ENCODE measurements at places on chromosomes 1 and 21.

- DNase-seq, result no peak
Measured at GRCh38 chr1:169904834-169905233, 11.1 kb upstream of the SCYL3 start.

- DNase-seq, result no peak
Measured at GRCh38 chr1:39153684-39154083, 50.8 kb upstream of the MACF1 start.

DNA sequence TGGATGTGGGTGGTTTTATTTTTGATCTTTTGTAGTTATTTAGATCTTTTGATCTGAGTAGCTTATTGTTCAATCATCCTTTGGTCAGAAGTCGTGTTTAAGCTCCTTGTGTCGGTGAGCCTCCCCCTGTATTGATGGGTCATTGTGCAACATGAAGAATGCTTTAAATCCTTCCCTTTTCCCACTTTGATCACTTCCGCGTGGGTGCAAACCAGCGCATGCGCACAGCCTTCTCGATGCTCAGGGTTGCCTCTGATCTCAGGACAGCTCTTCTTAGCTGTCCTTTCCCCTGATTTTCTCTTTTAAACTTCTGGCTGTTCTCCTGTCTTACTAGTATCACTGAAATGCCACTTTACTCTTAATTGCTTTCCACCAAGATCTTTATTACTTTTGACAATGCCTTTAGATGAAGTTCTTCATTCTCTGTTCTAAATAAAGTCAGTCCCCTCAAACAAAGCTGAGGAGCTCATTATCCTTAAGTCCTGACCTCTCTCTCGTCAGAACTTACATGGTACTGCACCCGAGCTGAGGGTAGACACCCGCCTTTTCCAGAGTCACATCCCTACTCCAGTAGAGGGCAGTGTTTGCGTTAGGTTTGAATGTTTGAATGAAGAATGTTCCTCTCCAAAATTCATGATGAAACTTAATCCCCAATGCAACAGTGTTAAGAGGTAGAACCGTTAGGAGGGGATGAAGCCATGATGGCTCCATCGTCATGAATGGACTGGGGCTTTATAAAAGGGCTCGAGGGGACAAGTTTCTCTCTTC is 547.9 kb upstream of the TMPRSS15 start:
- DNase-seq, result peak; percentile 8

DNA sequence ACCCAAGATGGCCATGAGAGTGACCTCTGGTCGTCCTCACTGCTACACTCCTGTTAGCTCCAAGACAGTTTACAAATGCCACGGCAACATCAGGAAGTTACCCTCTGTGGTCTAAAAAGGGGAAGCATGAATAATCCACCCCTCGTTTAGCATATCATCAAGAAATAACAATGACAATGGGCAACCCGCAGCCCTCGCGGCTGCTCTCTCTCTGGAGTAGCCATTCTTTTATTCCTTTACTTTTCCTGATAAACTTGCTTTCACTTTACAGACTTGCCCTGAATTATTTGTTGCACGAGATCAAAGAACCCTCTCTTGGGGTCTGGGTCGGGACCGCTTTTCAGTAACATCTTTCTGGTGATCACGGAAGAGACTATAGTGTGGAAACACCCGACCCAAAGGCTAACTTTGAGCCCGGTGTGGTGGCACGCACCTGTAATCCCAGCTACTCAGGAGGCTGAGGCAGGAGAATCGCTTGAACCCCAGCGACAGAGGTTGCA is 19.8 kb upstream of the COX20 start:
- DNase-seq, result peak; percentile 76

- peak; percentile 54 for DNase-seq
Measured at GRCh38 chr1:157170677-157171515, 32.7 kb upstream of the ETV3 start.

- no peak for DNase-seq
Measured at GRCh38 chr1:227072991-227073390, 132.9 kb downstream of the COQ8A start.

DNA sequence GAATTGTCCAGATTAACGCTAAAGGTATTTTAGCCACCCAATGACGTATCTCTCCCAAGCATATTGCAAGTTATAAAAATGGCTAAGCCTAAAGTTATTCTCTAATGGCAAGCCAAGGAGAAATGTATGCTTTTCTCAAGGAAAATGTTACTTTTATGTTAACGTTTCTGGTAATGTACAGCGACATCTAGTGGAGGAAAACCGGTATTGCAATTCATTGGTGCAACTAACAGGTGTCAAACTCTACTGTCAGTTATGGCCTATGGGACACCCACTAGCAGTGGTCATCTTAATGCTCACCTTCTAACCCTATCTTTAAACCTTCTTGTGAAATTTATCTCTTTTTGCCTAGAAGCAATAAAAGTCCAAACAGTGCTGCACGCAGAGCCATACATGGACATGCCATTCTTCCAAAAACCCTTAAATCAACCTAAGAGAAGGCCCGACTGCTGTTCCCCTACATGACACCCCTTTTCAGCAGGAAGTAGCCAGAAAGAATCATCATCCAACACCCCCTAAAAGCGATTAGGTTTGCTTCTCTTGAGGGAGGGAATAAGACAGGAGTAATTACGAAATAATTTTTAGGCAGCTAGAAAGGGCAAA is 68.7 kb upstream of the LRIF1 start:
- peak; percentile 71 for DNase-seq

DNA sequence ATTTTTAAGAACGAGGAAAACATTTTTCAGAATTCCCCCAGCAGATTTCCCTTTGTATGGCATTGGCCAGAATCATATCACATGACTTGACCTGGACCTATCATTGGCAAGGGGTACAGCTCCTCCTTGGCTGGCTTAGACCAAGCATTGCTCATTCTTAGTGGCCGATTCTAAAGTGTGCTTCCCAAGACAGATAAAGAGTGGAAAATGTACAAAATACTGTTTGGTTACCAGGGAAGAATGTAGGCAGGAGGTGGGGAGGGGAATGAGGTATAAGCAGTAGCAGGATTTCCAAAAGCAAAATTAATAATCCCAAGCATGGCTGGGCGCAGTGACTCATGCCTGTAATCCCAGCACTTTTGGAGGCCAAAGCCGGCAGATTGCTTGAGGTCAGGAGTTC is 75.6 kb upstream of the KRTAP11-1 start:
- DNase-seq, result no peak

GRCh38 chr1:45863218-45863617 is 59.8 kb downstream of the MAST2 start:
- no peak for DNase-seq

DNA sequence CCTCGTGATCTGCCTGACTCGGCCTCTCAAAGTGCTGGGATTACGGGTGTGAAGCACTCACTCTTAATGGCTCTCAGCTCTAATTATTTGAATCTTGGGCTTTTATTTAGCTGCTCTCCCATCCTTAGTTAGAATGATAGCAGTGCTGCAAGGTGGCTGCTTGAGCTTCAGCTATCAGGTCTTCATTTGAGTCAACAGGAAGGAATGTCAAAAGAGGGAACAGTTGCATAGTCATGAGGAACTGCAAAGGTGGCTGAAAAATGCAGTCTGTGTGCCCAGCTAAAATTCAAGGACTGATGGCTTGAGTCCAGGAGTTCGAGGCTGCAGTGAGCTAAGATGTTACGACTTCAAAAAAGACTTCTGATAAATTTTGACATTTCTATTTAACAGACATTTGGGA is 55.6 kb downstream of the UCK2 start:
- no peak for DNase-seq

- no peak for DNase-seq
Measured at GRCh38 chr1:64912191-64912590, 54.2 kb downstream of the JAK1 start.

DNA sequence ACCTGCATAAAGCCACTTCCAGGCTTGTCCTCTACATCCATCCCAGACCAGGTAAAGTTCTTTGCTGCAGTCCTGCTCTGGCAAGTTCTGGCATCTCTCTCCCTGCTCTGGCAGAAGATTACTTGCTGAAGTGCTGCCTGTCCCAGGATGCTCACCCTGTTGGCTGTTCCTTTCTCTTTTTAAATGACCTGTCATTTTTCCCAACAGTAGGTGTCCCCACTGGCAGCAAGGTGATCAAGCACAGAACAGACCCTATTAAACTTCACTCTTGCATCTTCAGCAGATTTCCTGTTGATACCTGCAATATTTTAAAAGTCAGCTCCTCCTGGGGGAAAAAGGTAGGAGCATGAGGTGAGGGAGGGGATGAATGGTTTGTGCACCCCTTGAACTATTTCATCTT is 332.6 kb downstream of the PBX1 start:
- no peak for DNase-seq

- DNase-seq, result no peak
Measured at GRCh38 chr1:44270686-44271628, 57.7 kb downstream of the DMAP1 start.

DNA sequence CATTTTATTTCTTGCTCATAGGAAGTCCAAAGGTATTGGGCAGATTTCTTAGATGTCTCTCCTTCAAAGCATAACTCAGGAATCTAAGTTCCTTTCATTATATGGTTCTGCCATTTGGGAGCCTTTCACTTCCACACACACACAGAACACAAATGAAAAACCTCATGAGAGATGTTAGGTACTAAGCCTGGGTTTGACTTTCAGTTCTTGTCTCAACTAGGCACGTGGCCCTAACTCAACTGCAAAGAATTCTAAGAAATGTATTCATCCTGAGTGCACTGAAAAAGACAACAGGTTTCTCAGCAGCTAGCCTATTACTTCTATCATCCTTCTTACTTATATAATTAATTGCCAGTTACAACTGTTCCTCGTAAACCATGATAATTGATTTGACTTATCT is 190.0 kb upstream of the SAMSN1 start:
- DNase-seq, result peak; percentile 18

GRCh38 chr1:51534447-51534846 is 15.4 kb upstream of the EPS15 start:
- DNase-seq, result no peak

GRCh38 chr1:89436856-89437255 is 73.0 kb downstream of the GBP6 start:
- no peak for DNase-seq

- DNase-seq, result no peak
Measured at GRCh38 chr1:94819238-94819944, 766 bp upstream of the SLC44A3 start.

DNA sequence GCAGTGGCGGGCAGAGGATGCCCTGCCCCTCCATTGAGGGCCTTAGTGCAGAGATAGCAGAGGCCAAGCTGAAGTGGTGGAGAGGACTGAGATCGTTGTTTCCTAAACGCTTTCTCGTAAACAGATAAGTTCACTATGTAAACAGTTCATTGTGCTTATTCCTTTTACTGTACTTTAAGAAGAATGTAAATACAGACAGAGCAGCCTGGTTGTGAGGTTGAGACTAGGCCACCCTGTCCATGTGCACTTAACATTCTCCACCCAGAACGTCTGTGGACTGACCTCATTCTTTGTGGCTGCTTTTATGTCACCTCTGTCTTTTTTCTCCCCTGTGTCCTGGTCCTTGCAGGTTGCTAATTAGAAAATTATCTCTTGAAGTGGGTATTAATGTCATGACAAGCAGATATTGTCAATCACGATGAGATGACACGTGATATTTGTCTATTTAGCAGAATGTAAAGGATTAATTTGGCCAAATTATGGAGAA is 8.5 kb downstream of the CENPS start:
- no peak for DNase-seq

DNA sequence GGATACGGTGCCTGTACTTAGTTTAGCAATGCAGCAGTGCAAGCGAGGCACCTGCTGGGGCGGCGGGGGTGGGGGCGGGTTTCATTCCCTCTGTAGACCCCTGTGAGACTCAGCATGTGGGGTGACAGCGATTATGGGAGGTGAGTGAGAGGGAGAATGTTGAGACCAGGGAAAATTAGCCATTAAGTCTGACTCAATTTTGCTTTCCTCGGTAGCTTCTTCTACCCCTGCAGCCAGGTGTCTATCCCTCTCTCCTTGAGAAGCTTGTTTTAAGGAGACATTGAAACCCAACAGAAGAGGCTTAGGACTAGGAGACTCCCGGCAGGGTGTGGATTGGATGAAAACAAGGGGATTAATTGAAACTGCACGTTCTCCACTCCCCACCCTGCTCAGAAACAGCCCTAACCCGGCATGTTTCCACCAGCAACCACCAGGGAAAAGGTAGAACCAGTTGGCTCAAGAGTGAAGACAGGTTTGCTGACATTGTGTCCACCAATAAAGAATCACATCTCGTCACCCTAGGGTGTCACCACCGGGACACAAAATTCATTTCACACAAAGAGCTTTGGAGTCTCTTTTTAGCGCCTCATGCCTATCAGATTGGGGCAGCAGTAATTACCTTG is 20.6 kb upstream of the ATF3 start:
- DNase-seq, result no peak

DNA sequence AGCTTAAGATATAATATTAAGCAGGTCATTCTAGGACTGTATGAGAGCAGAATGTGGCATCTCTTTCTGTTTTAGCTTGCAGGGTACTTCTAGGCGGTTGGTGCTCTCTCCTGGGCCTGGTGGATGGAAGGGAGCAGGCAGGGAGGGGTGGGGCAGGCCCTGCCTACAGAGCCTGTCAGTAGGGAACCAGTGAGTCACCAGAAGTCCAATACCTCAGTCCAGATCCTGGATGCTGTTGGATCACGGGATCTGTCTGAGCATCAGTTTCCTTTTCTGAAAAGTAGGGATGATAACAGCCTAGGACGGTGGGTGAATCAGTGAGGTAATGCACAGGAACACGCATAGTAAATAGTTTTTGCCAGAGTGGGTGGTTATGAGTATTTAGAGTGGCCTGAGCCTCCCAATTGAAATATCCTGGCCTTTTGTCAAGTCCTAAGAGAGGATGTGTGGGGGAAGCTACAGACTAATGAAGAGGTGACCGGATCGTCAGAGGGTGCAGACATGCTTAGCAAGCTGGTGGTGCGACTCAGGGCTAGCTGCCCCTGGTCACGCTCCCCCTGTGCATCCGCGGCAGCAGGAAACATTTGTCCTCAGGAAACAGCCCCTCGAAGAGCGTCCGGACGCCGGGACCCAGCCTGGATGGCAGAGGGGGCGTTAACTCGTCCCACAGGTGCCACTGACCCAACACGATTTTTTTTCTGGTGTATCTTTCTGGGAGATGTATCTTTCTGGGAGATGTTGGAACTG is 23.9 kb downstream of the NAV1 start:
- DNase-seq, result no peak

GRCh38 chr1:200372885-200373181 is 37.0 kb downstream of the ZNF281 start:
- DNase-seq, result no peak

- DNase-seq, result no peak
Measured at GRCh38 chr1:176843352-176844297, 320.9 kb downstream of the ASTN1 start.

DNA sequence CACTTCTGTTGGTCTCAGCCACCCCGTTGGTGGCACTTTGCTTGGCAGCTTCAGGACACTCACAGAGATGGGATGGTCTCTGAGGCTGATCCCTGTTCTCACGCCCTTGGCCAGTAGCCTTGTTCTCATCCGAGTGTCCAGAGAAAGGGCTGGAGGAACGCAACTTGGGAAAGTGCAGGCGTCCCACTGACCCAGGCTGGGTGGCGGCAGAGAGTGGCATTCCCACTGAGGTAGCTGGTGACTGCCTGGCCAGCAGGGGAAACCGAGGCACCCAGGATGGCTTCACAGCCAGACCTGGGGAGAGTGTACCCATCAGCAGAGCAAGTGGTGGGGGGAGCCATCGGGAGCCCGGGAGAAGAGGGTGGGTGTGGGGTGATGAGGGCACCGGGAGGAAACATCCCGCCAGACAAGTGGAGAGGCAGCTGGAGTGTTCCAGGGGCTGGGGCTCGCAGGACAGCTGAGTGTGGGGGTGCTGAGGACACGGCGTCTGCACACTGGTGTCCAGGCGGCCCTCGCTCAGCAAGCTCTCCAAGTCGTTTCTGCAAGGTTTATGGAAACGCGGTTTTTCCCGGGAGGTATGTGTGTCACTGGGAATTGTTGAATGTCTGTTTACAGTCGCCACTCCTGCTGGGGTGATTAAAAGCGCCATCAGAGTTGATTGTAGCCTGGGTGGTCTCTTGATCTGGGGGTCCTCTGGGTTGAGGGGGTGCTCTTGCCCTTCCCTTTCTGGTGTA is 97.8 kb downstream of the SIK1 start:
- no peak for DNase-seq

Data from B cell (primary cell).